ENCODE measurements at places on chromosomes 16 and 17.

DNA sequence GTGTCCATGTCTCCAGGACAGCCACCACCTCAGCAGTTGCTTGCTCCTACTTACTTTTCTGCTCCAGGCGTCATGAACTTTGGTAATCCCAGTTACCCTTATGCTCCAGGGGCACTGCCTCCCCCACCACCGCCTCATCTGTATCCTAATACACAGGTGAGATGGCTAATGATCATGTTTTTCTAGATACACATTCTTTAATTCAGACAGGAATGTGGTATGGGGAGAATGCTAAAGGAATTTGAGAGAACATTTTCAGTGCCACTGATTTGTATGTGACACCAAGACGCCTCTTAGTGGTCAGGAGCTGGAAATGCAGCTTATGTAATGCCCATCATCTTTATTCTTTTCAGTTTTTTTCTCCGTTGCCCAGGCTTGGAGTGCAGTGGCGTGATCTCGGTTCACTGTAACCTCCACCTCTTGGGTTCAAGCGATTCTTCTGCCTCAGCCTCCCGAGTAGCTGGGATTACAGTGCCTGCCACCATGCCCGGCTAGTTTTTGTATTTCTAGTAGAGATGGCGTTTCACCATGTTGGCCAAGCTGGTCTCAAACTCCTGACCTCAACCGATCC is 8.9 kb upstream of the RAPGEFL1 start:
- peak; percentile 53 for DNase-seq

DNA sequence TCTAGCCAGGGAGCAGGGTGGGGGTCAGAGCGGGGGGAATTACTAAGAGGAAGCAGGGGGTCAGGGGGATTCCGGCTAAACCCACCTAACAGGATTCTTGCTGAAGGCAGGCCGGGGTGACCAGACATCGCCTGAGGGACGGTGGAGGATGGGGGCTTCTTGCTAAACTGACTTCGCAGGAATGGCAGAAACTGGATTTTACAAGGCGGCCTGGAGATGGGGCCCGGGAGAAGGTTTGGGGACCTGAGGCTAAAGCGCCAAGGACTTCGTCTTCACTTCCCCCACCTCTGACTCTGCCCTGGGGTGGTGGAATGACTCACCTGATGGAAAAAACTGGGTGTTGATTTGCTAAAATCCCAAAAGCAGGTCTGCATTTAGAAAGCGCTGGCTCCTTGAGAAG is 23.5 kb downstream of the LGALS3BP start:
- DNase-seq = no peak

- DNase-seq = no peak
Measured at GRCh38 chr16:14444979-14445810, 184.9 kb downstream of the PARN start.

- DNase-seq = no peak
Measured at GRCh38 chr16:576823-577201, 7.0 kb downstream of the PIGQ start.

GRCh38 chr17:31394544-31394943 is 3.1 kb downstream of the RAB11FIP4 start:
- no peak for DNase-seq

GRCh38 chr17:83014940-83015910 is 64.2 kb upstream of the METRNL start:
- no peak for DNase-seq

DNA sequence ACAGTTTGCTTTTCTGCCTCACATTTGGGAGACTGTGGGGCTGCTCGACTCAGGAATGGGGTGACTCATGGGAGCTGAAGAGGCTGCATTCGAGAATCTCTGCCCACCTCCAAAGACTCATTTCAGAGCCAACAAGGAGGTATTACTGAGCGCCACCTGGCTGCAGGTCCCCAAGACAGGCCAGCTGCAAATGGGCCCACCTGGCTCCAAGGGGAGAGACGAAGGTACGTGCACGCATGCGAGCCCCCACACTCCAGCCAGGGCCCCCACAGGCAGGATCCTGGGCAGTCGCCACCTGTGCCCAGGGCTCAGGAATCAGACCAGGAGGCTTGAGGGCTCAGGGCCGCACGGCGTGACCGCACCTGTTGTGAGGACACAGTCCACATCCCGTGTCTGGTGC is 6.0 kb downstream of the HAGHL start:
- no peak for DNase-seq

GRCh38 chr17:7283471-7284216 is 2.1 kb downstream of the SLC2A4 start:
- DNase-seq = no peak

DNA sequence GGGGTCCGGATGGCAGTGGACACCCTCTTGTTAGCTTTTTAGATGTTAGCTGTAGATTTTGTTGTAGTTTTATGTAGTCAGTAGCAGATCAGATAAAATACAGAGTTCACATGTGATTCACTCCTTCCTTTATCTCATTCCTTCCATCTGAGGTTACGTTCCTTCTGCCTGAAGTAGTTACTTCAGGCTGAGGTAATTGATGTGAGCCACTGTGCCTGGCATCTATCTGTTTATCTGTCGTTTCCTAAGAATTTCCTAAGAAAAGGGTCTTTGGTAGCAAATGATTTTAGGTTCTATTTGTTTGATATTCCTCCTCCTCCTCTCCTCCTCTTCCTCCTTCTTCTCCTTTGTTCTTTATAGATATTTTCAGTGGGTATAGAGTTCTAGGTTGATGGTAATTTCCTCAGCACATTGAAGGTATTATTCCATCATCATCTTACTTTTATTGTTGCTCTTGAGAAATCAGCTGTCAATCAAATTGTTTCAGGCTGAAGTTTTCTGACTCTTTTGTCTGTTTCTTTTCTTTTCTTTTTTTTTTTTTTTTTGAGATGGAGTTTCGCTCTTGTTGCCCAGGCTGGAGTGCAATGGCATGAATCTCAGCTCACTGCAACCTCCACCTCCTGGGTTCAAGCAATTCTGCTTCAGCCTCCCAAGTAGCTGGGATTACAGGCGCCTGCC is 29.6 kb upstream of the FBXO47 start:
- no peak for DNase-seq

DNA sequence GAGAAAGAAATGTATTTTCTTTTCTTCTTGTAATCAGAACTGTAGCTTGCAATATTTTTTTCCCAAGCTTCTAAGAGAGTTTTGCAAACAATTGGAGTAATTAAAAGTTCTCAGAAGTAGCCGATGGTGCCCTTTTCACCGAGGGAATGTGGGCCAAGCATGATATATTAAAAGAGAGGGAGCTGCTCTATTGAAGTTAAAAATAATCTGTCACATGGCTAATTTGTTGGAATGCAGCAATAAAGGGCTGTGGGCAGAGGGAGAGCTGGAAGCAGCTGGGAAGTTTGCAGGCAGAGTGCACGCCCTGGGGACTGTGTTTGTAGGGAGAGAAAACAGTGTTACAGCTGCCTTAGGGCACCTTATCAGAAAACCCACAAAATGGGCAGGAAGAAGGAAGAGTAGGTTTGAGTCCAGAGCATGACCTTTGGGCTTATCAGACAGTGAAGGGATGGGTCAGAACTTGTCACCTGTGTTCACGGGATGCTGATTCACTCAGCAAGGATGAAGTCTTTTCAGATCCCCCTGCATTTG is 18.5 kb upstream of the TERF2 start:
- DNase-seq = peak; percentile 73

DNA sequence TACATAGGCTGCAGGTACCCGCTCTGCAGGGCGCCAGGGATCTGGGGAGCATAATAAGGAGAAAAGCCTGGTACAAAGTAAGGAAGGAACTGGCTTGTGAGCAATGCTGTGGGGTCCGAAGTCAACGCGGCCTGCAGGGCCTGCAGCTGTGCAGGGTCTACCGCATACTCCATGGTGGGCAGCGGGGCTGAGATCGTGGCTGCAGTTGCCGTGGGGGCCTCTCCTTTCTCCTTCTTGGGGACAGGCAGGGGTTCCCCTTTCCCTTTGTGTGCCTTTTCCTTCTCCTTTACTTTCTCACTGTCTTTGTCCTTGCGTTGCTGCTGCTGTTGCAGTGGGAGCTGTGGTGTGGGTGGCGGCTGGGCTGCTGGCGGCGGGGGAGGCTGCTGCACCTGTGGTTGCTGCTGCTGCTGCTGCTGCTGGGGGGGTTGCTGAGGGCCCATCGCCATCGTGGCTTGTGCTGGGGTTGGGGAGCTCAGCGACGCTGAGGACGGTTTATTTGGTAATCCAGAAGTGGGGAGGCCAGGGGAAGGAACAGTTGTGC is 259.6 kb downstream of the ZFHX3 start:
- no peak for DNase-seq

- DNase-seq = no peak
Measured at GRCh38 chr17:15103785-15104184, 161.3 kb downstream of the PMP22 start.

DNA sequence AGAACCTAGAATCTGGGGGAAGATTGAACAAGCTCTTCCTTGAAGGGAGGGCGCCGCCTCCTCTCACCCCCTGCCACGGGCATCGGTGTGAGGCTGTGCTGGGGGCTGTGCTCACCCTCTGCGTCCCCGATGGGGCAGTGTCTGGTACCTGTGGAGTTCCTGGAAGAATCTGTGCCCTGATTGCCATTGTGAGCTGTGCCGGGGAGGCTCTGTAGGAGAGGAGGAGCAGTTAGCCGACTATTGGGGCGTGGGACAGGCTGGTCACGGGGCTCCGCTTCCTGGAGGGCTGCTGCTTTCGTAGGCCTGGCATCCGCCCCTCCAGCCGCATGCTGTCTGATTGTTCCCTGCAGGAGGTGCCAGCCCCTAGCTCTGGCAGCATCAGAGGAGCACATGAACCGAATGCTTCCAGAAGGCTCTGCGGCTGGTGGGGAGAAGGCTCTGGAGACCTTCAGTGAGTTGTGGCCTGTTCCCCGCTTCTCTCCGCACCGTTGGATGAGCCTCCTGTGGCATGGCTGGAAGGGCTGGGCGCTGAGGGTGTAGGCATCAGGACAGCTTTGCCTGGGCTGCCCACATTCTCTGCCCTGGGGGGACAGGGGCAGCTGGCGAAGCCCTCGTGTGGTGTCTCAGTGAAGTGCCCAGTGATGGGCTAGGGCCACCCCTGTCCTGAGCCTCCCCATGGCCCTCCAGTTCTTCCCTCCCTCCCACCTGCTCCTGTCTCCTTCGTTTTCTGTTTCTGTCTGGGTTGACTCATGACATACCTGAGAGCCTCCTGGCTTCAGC is 86.9 kb downstream of the SEC14L1 start:
- DNase-seq = no peak

DNA sequence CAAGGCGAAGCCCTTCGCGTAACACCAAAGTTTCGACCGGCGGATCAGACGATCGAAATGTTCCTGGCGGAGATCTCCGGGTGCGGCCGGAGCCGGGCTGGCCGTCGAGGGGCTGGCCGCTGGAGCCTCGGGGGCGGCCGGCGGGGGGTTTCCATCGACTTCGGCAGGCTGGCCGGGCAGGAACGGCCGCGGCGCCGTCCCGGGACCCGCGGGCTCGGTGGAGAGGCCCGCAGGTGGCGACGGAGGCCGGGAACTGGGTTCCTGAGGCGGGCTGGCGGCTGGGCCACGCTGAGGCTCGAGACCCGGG is 1.1 kb downstream of the EPOP start:
- no peak for DNase-seq

DNA sequence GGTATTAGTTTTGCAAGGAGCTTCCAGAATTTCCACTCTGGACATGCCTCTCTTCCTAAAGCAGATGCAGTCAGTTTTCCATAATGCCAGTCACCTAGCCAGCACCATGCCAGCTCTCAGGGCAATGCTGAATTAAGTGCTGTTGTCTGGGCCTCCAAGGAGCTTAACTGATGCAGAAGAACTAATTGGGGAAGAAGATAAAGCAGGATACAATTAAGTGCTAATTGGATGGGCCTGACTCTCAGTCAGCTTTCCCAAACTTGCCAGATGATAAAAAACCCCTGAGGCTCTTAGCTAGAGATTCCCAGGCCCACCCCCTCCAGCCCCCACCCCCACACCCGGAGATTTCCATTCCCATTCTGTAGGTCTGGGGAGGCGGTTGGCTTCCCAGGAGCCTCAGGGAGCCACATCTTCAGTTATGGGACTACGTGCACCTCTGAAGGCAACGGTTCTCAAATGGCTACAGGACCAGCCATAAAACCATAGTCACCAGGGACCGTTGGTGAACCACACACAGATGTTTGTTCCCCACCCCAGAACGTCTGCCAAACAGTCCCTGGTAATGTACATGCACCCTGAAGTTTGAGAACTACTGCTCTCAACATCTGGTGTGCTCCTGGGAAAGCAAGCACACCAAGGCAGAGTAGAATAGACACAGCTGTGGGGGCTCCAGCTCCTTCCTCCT is 499.1 kb upstream of the CDH5 start:
- no peak for DNase-seq

DNA sequence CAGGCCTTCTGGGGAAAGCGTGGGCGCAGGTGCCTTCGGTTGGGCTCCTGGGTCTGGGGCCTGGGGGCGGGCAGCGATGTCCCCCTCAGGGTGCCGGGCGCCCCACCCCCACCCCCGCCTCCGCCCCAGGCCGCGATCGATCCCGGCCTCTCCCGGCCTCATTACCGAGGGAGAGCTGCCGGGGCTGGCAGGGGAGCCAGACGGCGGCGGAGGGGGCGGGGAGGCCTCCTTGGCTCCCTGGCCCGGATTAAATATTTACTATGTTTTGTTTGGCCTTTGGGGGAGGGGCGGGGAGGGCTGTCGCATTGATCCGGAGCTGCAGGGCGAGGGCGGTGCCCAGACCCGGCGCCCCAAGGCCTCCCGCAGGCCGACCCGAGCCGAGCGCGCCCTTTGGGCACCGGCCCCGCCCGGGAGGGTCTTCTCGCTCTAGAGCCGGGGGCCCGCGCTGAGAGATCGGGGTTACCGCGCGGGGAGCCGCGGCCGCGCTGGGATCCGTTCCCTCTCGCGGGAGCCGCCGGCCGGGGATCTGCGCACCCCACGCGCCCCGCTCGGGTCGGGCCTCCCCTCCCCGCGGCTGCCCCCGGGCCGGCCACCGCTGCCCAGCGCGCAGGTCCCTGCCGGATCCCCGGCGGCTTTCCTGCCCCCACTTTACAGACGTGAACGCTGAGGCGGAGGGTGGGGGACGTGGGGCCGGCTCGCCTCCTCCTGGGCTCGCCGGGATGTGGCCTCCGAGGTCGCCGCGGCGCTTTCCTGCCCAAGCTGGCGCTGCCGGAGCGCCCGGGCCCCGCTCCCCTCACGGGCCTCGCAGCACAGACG is 27.0 kb downstream of the RTN4RL1 start:
- DNase-seq = no peak

DNA sequence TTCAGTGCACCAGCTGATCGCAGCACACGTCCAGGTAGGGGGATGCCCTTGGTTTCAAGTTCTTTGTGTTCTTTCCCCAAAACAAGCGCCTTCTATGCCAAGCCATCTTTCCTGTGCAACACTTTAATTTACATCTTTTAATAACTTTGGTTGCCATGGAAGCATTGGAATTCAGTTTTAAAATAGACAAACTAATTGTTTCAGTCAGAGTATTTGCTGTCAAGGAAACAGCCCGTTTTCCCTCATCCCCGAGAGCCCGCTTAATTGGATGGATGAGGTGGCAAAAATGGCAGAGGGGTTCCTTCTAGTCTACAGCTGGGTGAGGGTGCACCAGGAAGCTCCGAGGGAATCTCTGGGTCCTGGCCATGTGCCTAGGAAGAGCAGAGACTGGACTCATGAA is 793.7 kb upstream of the EEF2KMT start:
- DNase-seq = no peak

DNA sequence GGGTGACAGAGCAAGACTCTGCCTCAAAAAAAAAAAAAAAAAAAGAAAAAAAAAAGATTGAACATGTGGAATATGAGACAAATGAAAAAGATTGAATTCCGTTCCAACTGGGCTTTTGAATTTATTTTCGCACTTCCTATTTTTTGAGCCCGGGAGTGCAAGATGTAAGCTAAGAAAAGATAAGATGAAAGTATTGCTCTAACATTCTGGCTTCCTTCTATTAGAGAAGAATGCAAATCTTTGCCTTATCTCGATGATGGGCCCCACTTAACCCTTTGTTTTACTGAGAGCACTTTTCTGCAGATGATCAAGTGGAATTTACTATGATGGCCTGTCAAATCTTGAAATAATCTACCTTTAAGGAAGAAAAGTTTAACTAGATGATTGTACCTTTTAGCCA is 96.3 kb downstream of the WWOX start:
- DNase-seq = no peak
